ENCODE measurements at places on chromosomes 7 and 10.

- no peak for DNase-seq
Measured at GRCh38 chr7:11185179-11185815, 211.6 kb downstream of the PHF14 start.

GRCh38 chr7:142968229-142968628 lies 6.1 kb upstream of the KEL start:
- DNase-seq: no peak

DNA sequence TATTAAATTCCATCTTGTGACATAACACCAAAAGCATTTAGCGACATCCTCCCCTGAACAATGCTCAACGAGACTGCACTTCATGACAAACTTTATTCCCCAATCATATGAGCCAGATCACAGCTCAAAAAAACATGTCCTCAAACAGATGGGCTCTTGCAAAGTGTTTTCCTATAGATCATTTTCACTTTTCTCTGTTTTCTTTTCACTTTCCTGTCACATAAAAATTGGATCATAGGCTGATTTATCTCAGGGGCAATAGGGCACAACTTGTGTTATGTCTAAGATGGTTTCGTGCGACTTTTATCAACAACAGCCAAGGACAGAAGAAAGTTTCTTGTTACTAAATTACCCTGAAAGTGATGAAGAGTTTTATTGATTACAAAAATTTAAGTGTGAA lies 206.1 kb downstream of the WDR11 start:
- DNase-seq: no peak

GRCh38 chr7:146948703-146949102 lies 832.1 kb downstream of the CNTNAP2 start:
- DNase-seq: no peak

DNA sequence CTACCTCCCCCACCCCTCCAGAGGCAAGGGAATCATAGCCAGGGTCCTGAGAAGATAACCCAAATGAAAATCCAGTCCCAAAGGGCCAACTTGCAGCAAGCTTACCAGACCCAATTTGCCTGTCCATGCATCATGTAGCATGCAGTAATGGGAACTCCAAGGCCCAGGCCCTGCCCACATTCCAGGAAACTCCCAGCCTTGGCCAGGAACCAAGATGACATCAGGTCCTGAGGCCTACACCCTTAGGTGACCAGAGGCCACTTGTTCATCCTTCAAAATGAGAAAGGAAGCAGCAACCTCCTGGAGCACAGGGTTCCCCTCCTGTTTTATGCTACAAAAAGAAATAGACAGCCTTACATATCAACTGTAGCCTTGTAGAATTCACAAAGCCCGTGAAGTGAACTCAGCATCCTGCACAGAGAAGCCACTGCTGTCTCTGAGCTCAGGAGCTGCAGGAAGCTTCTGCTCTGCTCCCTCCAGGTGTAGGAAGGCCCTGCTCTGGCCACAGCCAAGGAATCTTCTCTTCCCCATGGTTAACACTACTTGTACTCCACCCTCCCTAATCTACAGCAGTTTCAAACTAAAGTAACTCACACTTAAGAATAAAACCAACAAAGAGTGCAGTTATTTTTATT lies 30.3 kb upstream of the GRB10 start:
- no peak for DNase-seq

DNA sequence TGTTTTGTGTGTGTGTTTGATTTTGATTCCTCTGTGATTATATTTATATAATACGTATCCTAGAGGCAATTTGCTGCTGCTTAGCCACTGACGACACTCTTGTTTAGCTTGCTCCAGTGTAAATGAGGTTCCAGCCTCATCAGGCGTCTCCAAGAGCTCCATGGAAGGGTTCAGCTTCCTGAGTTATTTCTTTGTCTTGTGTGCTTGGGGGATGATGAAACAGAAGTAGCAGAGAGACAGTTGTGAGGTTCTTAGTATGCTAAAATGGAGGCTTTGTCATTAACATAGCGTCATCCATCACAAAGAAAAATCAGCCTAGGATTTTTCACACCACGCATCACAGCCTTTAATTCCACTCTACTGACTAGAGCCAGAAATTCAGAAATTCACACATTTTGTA lies 85.1 kb downstream of the KLF6 start:
- DNase-seq: no peak

DNA sequence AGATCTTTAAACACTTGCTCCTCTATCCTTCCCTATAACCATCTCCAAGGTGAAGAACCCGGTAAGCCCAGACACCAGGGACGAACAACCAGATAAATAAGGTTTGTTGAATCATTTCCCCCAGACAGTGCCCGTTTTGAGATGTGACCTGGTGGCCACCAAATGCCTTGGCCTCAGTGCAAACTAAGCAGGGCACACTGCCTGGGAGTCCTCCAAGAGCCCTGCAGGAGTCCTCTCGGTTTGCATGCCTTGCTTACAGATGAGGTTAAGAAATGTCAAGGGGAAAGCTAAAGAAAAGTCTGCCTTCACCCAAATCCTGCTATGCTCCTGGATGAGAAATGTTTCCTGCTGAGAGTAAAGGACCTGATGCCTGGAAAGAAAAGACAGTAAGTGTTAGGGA lies 31.6 kb downstream of the SLIT1 start:
- no peak for DNase-seq

GRCh38 chr10:49373361-49373760 lies 22.5 kb downstream of the DRGX start:
- DNase-seq: no peak

DNA sequence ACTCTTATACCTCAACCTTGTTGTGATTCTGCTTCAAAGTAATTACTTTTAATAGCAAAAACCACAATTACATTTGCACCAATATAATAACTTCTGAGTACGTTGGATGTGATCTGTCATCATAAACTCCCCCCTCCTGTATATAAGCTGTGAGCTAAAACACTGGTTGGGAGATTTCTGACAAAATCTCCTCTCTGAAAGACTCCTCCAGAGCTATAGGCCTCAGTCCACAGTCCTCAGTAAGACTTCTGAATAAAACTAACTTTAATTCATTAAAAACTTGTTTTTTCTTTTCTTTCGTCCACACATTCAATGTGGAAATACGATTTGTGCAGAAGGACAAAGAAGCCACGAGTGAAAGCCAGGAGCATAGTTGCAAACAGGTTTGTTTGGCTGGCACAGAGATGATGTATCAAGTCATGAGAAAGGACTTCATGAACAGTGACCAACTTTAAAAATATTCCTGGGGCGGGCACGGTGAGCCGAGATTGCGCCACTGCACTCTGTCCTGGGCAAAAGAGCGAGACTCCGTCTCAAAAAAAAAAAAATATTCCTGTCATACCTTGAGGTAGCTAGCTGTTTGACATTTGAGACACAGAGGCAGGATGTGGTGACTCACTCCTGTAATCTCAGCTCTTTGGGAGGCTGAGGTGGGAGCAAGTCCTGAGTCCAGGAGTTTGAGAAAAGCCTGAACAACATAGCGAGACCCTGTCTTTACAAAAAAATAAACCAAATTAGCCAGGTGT lies 91.1 kb upstream of the ARHGAP21 start:
- no peak for DNase-seq

DNA sequence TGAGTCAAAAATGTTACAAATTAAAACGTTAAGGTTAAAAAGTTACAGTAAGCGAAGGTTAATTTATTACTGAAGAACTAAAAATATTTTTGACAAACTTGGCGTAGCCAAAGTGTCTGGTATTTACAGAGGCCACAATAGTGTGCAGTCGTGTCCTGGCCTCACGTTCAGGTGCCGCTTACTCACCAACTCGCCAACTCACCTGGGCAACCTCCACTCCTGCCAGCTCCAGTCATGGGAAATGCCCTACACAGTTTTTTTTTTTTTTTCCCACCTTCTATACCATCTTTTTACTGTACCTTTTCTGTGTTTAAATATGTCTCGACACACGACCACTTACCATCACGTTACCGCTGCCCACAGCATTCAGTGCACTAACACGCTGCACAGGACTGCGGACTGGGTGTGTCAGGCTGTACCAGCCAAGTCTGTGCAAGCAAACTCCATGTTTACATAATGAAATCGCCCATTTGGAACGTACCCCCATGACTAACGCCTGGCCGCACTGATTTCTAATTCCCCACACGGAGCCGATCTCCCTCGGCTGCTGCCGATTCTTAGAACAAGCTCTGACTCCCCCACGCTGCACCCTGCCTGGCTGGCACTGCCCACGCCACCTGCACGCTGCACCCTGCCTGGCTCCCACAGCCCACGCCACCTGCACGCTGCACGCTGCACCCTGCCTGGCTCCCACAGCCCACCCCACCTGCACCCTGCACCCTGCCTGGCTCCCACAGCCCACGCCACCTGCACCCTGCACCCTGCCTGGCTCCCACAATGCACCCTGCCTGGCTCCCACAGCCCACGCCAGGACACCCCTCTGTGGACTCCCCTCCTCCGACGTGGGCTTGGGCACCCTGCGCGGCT lies 203.1 kb downstream of the ZMYND11 start:
- DNase-seq: no peak

DNA sequence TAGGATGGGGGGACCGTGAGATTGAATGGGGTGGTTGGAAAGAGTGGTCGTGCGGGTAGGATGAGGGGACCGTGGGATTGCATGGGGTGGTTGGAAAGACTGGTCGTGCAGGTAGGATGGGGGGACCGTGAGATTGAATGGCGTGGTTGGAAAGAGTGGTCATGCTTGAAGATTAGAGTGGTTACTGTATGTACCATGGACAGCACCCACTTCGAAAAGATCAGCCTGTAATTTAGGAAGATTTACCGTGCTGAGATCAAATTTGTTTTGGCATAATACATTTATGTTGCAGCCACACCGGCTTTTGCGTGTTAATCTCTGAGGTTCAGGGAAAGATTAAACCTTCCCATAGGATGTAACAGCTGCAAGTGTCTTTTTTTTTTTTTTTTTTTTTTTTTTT lies 495.2 kb upstream of the ADARB2 start:
- no peak for DNase-seq

- no peak for DNase-seq
Measured at GRCh38 chr10:127527320-127527719, 21.8 kb upstream of the NPS start.

GRCh38 chr10:60661637-60662036 lies 116.6 kb upstream of the CDK1 start:
- no peak for DNase-seq

- no peak for DNase-seq
Measured at GRCh38 chr7:155804897-155805825, 7.1 kb downstream of the SHH start.

All from stimulated activated CD4-positive, alpha-beta T cell treated with anti-CD3 and anti-CD28 coated beads, Interleukin-15, amount 100 ng/mL, for 1 hour (primary cell).